ENCODE measurements at places on chromosomes 7 and 10.

DNA sequence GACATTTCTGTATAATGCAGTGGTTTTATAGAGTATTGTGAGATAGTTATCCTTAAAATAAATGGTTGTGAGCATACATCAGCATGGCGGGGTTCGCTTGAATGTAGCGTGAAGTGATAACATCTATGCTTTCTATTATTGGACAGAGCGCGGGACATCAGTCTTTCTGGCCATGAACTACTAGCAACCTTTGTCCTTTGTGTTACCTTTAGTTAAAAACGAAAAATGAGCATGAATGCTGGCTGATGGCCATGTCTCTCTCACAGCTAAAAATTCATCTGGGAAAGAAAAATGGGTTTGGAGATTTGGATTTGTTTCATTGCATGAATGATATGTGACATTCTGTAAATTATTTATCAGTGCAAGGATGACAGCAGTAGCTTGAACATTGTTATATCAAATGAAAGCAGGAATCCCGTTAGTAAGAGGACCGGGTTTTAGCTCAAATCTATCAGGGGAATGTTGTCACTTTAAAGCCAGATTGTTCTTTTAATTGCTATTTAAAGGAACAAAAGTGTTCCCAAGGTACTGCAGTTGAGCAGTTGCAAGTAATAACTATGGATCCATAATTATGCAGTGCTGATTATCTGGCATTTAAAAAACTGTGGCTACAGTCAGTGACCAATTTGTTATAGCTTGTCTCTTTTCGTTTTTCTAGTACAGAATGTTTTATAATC, 131.0 kb downstream of the KAT6B start:
- H3K27ac ChIP-seq: no peak overlapping the region
- H3K4me3 ChIP-seq: no peak overlapping the region
- H3K36me3 ChIP-seq: no peaks in the 10 kb centered on the region

GRCh38 chr7:135843214-135843613, 94.6 kb upstream of the FAM180A start:
- H3K4me3 ChIP-seq: no peak overlapping the region
- H3K36me3 ChIP-seq: no peaks in the 10 kb centered on the region
- DNase-seq: no peak

DNA sequence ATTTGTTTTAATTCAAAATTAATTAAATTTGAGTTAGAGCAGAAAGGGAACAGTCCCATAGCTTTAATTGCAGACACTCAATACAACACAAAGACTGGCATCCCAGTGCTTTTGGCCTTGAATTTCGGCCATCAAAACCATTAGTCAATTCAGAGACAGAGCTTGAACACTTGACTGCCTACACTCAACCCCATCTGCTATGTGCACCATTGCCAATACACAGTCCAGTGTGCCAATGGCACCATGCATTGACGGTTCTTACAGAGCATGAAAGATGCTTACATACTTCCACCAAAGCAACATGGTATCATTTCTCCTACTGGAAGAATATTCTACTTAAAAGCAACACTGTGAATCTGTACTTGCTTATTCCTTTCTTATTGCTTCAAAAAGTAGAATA, 43.6 kb upstream of the LRRTM3 start:
- H3K27me3 ChIP-seq: no peaks in the 10 kb centered on the region
- H3K36me3 ChIP-seq: no peaks in the 10 kb centered on the region
- no peak overlapping the region for H3K27ac ChIP-seq
- H3K4me3 ChIP-seq: no peak overlapping the region
- no peak for DNase-seq

- H3K36me3 ChIP-seq: no peaks in the 10 kb centered on the region
- no peak for DNase-seq
- H3K4me3 ChIP-seq: no peak overlapping the region
- no peaks in the 10 kb centered on the region for H3K27me3 ChIP-seq
Observed at GRCh38 chr7:130254555-130254954, 12.1 kb upstream of the CPA2 start.

DNA sequence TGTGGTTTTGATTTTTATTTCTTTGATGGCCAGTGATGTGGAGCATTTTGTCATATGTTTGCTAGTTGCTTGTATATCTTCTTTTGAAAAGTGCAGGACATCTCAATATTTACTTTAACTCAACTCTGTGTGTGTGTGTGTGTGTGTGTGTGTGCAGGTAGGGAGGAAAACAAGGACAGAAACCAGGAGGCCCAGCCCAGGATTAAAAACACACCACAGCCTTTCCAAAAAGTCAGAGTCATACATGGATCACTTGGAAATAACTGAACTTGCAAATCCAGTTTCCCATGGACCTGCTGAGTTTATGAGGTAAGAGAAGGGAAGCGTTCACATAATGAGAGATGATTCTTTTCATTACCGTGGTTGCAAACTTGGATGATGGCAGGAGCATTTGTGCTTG, 189.9 kb upstream of the LYZL1 start:
- H3K4me1 ChIP-seq: no peaks in the 10 kb centered on the region
- no peak overlapping the region for H3K4me3 ChIP-seq
- H3K27me3 ChIP-seq: no peaks in the 10 kb centered on the region
- H3K27ac ChIP-seq: no peak overlapping the region
- no peak for DNase-seq

- H3K36me3 ChIP-seq: no peaks in the 10 kb centered on the region
- H3K27me3 ChIP-seq: no peaks in the 10 kb centered on the region
- H3K4me3 ChIP-seq: no peak overlapping the region
- DNase-seq: no peak
Observed at GRCh38 chr10:52571018-52571417, 201.6 kb downstream of the MBL2 start.

GRCh38 chr10:76554033-76554408, 1083.6 kb downstream of the KCNMA1 start:
- DNase-seq: no peak
- no peaks in the 10 kb centered on the region for H3K36me3 ChIP-seq
- H3K27ac ChIP-seq: peak overlapping the region; percentile 45
- no peak overlapping the region for H3K4me3 ChIP-seq

DNA sequence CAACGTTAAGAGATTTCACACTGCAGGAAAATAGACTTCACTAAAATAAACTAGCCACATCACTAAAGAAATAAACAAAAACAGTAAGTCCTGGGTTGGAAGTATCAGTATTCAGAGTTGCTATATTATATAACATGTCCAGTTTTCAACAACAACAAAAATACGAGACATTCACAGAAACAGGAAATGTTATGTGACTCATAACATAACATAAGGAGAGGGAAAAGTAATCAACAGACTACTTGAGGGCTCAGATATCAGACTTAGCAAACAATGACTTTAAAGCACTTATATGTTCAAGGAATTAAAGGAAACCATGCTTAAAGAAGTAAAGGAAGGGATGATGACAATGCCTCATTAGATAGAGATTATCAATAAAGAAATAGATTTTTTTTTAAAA, 73.5 kb upstream of the MKLN1 start:
- no peak overlapping the region for H3K27ac ChIP-seq
- no peaks in the 10 kb centered on the region for H3K36me3 ChIP-seq
- DNase-seq: no peak
- no peaks in the 10 kb centered on the region for H3K27me3 ChIP-seq

- H3K4me3 ChIP-seq: no peak overlapping the region
- H3K27ac ChIP-seq: no peak overlapping the region
- H3K4me1 ChIP-seq: no peaks in the 10 kb centered on the region
- DNase-seq: no peak
- no peaks in the 10 kb centered on the region for H3K36me3 ChIP-seq
- no peaks in the 10 kb centered on the region for H3K27me3 ChIP-seq
Observed at GRCh38 chr7:135808206-135808605, 59.6 kb upstream of the FAM180A start.

DNA sequence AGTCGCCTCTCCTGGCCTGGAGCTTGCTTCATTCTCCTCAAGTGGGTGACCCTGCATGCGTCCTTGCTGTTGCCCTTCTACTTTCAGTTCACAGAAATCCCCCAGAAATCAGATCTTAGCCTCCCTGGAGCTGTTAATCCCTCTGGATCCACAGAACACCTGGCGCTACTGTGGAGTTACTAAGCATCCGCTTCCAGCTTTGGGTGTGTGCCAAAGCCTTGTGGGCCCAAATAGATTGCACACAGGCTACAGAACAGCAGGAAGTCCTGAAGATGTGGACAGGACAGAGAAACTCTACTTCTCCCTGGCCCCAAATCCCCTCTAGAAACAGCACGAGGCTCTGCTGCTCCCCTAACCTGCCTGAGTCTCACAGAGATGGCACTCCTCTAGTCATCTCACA, 36.6 kb upstream of the PDLIM1 start:
- no peak overlapping the region for H3K4me3 ChIP-seq
- H3K36me3 ChIP-seq: no peaks in the 10 kb centered on the region
- DNase-seq: no peak
- no peaks in the 10 kb centered on the region for H3K27me3 ChIP-seq
- no peaks in the 10 kb centered on the region for H3K4me1 ChIP-seq

DNA sequence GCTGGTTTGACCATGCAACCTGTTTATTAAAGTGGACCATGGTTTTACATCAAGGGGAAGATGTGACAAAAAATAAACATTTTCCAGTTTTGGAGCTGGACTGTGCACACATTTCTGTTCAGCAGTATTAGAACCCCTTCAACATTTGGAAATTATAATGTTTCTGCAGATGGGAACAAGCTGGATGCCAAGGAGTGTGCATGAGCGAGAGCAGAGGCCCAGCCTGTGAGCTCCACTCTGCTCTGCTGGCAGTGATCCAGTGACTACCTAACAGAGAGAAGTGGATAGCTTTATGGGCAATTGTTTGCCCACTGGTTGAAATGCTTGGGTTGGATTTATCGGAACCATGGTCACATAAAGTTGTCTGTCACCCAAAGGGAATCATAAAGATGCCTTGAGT, 456.7 kb downstream of the NRG3 start:
- no peak overlapping the region for H3K4me3 ChIP-seq
- no peaks in the 10 kb centered on the region for H3K36me3 ChIP-seq

DNA sequence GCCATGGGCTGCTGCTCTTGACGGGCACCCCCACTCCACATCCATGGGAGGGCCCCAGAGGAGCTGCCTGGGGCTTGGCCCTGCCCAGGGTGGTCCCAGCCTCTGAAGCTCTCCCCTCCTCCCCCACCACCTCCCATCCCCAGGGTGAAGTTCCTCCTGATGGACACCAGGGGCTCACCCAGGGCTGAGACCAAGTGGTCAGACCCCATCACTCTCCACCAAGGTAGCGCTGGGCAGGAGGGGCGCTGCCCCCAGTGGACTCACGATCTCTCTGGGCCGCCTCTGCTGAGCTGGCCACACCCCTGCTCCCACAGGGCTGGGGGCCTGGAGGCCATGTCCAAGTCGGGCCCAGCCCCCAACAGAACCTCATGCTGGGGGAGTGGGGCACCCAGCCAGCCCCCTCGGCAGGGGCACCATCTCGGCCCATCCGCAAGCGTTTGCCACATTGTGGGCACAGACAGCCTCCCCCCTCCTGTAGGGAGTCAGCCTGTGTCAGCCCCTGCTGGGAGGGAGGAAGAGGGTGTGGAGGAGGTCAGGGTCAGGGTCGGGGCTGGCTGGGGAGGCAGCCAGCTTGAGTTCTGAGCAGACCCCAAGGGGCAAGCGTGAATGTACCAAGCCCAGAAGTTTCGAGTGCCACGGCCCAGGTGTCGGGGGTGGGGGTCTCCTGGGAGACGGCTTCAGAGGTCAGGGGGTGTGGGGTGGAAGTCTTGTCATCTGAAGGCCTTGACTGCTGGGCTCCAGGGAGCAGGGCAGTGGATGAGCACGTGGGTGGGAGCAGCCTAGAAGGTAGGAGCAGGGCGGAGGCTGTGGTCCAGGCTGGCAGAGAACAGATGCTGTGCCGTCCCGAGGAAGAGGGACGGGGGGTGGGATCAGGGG, 2.8 kb downstream of the UPK3B start:
- H3K4me3 ChIP-seq: no peak overlapping the region
- H3K27me3 ChIP-seq: no peaks in the 10 kb centered on the region
- H3K36me3 ChIP-seq: no peaks in the 10 kb centered on the region
- H3K4me1 ChIP-seq: peaks cover 5% of the 10 kb centered on the region
- H3K27ac ChIP-seq: no peak overlapping the region
- DNase-seq: no peak

- H3K36me3 ChIP-seq: no peaks in the 10 kb centered on the region
- H3K27me3 ChIP-seq: no peaks in the 10 kb centered on the region
- no peak for DNase-seq
Observed at GRCh38 chr7:107661865-107662379, 1.3 kb downstream of the SLC26A4 start.

DNA sequence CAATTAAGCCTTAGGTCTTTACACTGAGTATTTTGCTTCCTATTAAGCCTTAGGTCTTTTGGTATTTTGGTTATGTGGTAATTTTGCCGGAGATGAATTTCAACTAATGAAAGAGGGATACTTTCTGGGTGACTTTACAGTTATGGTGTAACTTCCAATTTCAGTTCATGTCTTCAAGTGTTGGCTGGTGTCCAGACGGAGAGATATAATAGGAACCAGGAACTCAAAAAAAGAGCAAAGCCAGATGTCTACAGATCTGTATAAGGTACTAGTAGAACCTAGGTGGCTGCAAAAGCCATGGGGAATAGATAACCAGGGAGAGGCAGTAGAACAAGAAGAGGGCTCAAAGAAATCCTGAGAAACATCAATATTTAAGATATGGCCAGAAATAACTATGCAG, 12.3 kb downstream of the ERCC6 start:
- DNase-seq: no peak
- no peak overlapping the region for H3K4me3 ChIP-seq
- H3K36me3 ChIP-seq: no peaks in the 10 kb centered on the region
- H3K4me1 ChIP-seq: no peaks in the 10 kb centered on the region

DNA sequence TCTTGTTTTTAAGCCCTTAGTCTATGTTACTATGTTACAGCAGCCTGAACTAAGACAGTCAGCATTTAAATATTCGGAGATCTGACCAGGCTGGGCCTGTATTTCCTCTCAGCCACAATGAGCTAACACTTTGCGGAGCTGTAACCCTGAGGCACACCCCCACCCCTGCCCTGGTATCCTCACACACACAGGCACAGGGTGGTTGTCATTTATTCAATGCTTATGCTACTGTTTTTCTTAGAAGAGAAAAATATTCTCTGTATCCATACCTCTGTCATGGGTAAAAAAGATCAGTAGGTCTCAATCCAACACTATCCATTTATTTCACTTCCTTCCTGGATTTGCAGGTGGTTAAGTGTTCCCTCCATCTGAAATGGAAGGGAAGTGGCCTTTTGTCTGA, 80.3 kb upstream of the TRIL start:
- H3K4me1 ChIP-seq: peaks cover 1% of the 10 kb centered on the region
- H3K4me3 ChIP-seq: no peak overlapping the region

GRCh38 chr7:134703782-134704181, 57.1 kb downstream of the BPGM start:
- peak overlapping the region; percentile 74 for H3K27ac ChIP-seq
- H3K36me3 ChIP-seq: no peaks in the 10 kb centered on the region
- H3K27me3 ChIP-seq: no peaks in the 10 kb centered on the region
- no peak overlapping the region for H3K4me3 ChIP-seq

- H3K27ac ChIP-seq: no peak overlapping the region
- H3K36me3 ChIP-seq: no peaks in the 10 kb centered on the region
- no peaks in the 10 kb centered on the region for H3K27me3 ChIP-seq
- no peak overlapping the region for H3K4me3 ChIP-seq
- peaks cover 15% of the 10 kb centered on the region for H3K4me1 ChIP-seq
Observed at GRCh38 chr10:7541137-7542087, 125.4 kb downstream of the ITIH5 start.

DNA sequence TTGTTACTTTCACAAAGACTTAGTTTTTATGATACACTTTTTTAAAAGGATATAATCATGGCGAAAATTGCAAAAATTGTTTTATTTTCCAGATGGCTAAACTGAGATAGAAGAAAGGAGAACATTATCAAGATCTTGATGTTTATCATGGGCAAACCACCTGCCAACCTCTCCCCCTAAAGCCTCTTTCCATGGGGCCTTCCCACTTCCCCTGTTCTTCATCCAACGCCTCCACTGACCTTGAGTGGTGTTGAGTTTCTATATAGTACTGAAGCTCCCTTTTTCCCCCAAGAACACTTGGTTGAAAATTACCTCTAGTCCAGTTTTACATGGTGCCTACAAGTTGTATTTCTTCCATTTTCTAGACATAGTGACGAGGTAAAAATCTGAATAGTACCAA, 5.0 kb downstream of the CREB3L2 start:
- H3K27ac ChIP-seq: no peak overlapping the region
- H3K36me3 ChIP-seq: no peaks in the 10 kb centered on the region

All from ovary (tissue), 10 donors.